ENCODE measurements at places on chromosomes 2 and 18.

DNA sequence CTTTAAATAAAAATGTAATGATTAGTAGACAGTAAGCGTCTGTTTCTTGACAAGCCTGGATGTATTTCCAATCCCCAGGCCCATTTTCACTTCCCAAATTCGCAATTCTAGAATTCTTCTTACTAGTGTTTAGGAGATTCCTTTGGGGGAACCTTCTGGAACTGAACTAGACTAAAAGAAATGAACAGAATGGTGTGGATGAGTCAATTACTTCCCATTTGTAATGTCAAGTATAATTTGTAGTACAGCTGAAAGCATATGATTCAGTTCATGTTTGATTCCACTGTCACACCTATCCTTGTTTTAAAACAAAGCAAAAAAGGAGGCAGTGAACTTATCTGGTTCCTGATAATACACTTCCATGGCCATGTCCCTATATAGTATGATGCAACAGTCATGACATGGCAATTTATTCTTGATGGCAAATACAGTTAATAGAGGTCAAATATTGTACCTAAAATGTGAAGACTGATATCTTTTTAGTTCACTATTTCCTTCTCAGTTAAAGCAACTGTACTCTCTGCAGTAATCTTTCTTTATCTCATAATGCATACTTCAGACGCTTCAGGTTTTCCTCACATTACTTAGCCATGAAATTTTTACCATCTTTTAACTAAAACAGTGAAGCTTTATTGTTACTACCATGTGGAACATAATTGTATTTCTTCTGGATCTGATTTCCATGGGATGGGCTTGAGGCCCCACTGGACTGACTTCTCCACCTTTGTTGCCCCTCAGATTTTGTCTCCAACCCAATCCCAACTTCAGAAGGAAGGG, 2.0 kb downstream of the IDH1 start:
- DNase-seq = no peak

DNA sequence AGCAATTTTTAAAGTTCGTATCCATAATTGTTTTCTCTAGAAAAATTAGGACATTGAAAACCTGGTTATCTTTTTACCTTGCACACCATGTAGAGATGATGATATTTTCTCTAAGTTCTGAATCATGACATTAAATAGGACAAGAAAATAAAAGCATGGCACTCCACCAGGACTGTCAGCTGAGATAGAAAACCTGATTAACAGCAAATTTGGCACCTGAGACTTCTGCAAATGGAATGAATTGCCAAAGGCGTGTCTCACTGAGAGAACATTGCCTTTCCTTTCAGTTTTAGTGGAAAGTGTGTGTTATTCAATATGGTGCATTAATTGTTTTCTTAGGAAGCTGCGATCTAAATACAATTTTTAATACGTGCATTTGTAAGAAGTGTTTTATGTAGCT, 164.7 kb downstream of the LRRC30 start:
- DNase-seq = no peak

- DNase-seq = no peak
These were observed 187.7 kb downstream of the HDAC4 start for GRCh38 chr2:239212929-239213642.

DNA sequence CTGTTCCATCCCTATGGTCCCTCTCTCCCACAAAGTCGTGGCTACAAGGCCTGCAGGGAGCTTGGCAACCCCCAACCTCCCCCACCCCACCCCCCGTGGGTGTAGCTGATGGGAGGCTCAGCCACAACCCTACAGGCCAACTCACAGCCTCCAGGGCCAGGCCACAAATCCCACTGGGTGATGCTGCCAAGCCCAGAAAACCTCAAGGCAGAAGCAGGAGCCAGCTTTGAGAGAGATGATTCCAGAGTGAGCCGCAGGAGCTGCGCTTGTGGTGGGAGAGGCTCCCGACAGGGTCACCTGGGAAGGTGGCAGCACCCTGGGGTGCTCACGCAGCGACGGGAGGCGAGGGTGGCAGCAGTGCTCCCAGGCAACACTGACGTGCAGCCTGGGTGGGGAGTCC, 44.8 kb downstream of the ADCY3 start:
- no peak for DNase-seq

DNA sequence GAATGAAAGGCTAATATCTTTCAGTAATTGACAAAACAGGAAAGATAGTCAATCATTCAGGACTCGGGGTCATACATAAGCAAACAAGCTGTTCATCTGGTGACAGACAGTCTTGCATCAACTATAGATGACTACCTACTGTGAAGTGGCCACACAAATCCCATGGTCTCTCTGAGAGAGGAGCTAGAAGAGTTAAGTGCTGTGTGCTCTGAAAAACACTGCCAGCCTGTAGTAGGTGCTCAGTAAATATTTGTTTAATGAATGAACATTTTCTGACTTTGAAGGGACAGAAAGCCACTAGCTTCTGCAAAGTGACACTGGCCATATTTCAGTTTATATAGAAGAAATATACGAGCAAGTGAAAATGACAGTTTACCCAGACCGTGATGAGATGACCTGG, 184.0 kb upstream of the CHAC2 start:
- DNase-seq = no peak

- DNase-seq = no peak
These were observed 23.9 kb upstream of the CAVIN2 start for GRCh38 chr2:191870744-191871143.

GRCh38 chr2:235191486-235191885, 239.7 kb downstream of the SH3BP4 start:
- no peak for DNase-seq

Data from HT-29 (cell line).